ENCODE measurements at places on chromosomes 12 and 14.
A peak's percentile ranks its signal among the peaks of the same experiment; 100 is the strongest.

- no peak for DNase-seq
Measured at GRCh38 chr12:76266797-76267196, 81.4 kb downstream of the BBS10 start.

GRCh38 chr14:92673601-92674150 lies 74.8 kb downstream of the LGMN start:
- no peak for DNase-seq

DNA sequence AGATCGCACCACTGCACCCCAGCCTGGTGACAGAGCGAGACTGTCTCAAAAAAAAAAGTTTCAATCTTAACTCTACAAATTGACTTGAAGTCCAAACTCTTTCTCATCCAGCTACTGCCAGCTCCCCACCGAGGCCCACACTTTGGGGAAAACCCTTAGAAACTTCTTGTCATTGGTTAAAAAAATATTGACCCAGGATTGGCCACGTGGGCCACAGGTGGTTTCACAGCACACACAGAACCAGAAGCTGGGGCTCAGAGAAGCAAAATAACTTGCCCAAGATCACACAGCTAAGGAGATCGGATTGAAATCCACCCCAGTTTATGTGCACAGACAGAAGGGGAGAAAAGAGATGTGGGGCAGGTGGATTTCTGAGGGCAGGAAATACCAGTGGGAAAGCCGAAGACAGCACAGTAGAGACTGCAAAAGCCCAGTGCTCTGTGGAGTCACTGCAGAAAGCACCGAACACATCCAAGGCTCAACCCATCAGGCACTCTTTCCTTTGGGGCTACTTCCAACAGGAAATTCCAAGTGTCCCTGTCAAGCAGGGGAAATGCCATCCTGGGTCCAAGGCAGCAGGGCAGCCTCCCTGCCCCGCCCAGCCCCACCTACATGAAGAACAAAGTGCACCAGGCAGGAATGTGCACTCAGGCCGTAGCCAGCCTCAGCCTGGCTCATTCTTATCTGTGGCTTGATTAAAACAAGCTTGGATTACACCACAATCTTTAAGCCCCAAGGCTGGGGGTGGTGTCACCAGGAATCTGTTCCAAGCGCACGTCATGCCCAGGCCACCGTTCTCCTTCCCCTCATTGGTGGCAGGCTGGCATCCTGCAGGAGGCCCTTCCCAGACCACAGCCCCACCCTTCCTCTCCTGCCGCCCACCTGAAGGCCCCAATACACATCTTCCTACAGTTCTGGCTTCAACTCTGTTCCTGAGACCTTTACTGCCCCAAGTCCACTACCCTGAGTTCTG lies 72.5 kb downstream of the ITPK1 start:
- DNase-seq = no peak

DNA sequence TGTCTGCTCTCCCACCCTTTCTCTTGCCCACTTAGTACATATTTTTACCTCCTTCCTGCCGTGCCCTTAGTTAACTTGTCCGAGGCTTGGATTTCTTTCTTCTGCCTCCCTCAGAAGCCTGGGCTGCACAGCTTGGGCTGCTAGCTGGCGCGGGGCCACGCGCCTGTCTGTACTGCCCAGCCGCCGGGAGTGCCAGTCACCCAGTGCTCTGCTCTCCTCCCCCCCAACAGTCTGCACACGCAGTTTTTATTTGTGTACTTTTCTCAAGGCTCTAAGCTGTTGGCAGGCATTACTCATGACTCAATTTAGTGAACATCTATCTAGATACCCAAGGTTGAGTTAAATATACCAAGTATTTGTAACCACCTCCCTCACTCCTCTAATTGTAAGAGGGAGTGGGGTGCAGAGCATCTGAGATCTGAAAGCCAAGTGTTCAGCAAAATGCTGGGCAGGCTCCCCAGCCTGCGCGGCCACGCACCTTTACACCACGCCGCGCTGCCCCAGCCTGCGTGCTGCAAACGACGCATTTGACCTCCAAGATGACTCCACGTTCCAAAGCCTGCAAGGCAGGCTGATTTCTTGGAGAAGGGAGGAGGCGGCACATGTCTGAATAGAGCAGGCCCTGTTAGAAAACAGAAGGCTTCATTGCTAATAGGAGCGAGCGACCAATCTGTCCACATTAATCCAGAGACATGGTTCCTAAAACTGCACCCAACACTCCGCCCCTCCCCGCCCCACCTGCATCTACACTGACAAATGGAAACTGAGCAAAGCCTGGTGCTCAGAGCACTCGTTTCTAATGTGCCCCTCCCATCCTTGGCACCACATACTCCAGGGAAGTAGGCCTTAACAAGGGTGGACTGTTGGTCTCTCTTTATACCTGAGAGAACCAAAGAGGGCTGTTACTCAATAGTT lies 18.2 kb upstream of the CACNA2D4 start:
- peak; percentile 82 for DNase-seq

GRCh38 chr14:23520899-23521533 lies 30.5 kb downstream of the ZFHX2 start:
- no peak for DNase-seq

- DNase-seq = no peak
Measured at GRCh38 chr12:21672146-21672545, 14.5 kb upstream of the LDHB start.

DNA sequence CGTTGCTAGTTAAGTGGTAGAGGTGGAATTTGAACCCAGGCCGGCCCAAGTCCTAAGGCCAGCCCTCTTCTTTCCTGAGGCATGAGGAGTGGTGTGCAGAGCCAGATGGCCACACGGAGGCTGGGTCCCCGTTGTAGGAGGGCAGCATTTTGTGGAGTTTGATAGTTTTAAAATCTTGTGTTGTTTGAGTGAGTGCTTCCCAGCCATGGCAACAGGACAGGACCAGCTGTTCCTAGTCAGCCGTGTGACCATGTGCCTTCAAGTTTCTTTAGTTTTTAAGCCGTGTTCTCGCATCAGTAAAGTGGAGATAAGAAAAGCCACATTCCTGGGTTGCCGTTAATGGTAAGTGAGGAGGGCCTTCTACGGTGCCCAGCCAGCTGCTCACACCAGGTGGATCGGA lies 44.4 kb downstream of the UBE3B start:
- DNase-seq = no peak

- DNase-seq = no peak
Measured at GRCh38 chr12:87332987-87333726, 696.0 kb downstream of the C12orf50 start.

GRCh38 chr12:68482660-68483059 lies 128.0 kb upstream of the RAP1B start:
- no peak for DNase-seq

GRCh38 chr12:122848471-122849351 lies 13.5 kb downstream of the HIP1R start:
- no peak for DNase-seq

- no peak for DNase-seq
Measured at GRCh38 chr12:52254180-52254964, 20.1 kb upstream of the KRT86 start.

- no peak for DNase-seq
Measured at GRCh38 chr12:93954166-93955112, 193.9 kb upstream of the PLXNC1 start.

DNA sequence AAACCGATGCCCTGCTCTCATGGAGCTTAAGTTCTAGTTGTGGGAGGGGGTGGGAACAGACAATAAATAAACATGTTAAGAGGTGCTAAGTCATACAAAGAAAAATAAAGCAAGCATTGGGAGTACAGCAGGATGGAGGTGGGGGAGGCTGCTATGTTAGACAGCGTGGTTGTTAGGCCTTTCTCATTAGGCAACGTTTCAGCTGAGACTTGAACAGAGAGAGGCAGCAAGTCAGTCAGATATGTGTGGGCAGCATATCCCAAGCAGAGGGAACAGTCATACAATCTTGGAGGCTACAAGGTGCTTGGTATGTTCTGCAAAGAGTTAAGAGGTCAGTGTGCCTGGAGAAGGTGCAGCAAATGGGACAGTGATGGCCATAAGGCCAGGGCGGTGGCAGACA lies 97.7 kb upstream of the CCDC196 start:
- DNase-seq = no peak

GRCh38 chr12:6766651-6767349 lies 637 bp downstream of the PTMS start:
- DNase-seq = peak; percentile 34

GRCh38 chr14:100451264-100451663 lies 128.1 kb downstream of the SLC25A47 start:
- no peak for DNase-seq

DNA sequence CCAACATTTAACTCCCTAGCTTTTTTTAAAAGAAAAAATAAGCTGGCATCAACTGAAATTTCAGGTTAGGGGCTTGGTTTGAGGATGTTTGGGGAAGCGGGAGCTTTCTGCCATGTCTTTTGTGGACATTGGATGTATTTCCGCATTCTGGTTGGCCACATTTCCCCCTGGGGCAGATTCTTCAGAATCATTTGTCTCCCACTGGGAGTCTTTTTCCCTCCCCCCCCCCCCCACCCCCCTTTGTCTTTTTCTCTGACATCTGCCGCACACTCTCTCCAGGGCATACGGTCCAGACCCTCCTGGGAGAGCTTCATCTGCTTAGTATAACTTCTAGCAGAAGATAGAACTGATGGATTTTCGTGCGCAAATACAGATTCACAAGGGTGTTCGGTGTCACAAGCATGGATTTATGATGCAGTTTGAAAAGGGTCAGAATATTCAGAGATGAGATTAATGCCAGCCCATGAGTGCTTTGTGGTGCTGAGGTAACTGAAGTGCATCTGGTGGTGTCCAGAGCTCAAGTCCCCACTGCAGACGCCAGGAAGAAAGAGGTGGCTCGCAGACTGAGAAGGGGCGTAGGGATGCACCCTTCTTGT lies 40.2 kb downstream of the ETV6 start:
- DNase-seq = no peak

GRCh38 chr12:80017261-80017870 lies 82.0 kb upstream of the OTOGL start:
- no peak for DNase-seq

- no peak for DNase-seq
Measured at GRCh38 chr12:104708891-104709290, 249.2 kb downstream of the SLC41A2 start.

- no peak for DNase-seq
Measured at GRCh38 chr12:4245446-4245845, 28.1 kb upstream of the CCND2 start.

- DNase-seq = no peak
Measured at GRCh38 chr12:88876857-88877256, 296.6 kb upstream of the KITLG start.

DNA sequence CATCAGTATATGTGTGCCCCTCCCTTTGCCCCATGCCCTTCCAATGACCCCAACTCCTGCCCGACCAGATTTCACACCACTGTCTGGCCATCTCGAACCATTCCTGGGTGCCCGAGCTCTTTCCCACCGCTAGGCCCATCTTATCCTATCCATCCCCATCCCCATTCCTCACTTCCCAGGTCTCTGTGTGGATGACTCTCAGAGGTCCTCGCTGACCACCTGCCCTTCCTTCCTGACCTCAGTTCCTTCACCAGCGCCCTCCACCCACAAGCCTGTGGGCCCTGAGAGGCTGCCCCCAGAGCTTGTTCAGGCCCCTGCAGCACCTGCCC lies 49.1 kb downstream of the CYP46A1 start:
- DNase-seq = no peak

GRCh38 chr14:29007990-29008389 lies 241.4 kb downstream of the FOXG1 start:
- no peak for DNase-seq
